ENCODE measurements at places on chromosomes 2 and 18. TPM values are rescaled to one million over a fixed set of nuclear protein-coding genes. Genes with fewer than 3 reads are reported as not detected.
A peak's percentile ranks its signal among the peaks of the same experiment; 100 is the strongest.

DNA sequence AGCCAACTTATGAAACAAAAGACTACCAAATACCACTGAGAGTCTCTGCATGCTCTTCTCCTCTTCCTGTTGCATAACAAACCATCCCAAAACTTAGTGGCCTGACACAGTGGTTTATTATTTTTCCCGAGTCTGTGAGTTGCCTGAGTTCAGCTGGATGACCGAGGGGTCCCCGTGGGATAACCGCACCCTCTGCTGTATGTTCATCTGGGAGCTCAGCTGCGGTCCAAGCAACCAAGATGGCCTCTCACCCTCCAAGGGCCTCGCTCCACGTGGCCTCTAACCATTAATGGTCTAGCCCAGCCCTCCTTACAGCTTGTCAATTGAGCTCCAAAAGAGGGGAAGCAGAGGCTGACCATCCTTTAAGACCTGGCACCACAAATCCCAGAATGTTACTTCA lies 17.1 kb downstream of the ITM2C start:
- no peak for DNase-seq

DNA sequence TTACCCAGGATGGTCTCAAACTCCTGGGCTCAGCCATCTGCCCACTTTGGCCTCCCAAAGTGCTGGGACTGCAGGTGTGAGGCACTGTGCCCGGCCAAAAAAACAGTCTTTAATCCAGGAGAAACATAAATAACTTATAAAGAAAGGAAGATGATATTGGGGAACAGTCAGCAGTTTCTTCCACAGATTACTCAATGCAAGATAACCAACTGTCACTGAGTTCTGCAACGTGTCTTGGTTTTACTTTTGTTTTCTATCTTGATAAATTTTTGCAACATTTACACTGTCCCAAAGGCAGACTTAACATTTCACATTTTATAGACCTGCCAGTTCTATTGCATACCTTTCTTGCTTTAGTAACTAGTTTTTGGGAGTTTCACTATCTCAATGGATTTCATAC lies 71.1 kb downstream of the ANKRD44 start:
- no peak for DNase-seq

- peak; percentile 36 for DNase-seq
These were observed 50.7 kb upstream of the HNRNPA3 start for GRCh38 chr2:177161741-177162460.

DNA sequence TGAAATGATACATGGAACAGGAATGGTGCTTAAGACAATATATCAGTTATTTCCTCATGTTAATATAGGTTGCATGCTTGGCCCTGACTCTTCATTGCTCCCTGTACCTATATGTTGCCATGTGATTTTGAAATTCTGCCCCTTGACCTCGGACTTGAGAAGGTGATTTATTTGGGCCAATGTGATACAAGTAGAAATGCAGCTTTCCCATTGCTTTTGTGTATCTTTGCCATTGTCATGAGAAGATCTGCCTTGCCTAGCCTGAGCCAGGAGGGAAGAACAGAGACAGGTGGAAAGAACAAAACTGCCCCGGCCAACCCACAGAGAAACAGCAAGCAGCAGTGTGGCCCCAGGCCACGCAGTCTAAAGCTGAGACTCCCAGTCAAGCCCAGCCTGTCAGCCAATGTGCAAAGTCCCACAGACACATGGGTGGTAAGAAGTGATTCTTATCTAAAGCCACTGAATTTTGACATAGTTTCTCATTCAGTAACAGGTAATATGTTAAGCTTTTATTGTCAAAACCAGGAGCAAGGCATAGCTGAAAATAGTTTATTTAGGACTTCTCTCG lies 245.7 kb upstream of the RND3 start:
- DNase-seq: no peak

DNA sequence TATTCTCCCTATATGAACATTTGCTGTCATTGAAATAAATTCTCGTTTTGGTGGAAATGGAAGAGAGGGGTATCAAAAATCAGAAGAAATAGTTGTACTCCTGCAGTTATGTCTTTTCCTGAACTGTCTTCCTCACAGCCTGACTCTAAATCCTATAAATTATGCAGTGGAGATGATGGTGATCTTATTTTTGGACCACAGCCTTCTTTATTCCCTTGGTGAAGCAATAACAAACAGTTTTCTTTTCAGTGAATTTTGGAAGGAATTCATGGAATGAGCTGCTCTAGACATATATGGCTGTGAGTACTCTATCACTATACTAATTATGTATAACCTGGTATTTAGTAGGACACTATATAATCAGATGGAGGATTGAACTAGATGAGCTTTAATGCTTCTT lies 1.7 kb upstream of the SLC25A12 start:
- no peak for DNase-seq

DNA sequence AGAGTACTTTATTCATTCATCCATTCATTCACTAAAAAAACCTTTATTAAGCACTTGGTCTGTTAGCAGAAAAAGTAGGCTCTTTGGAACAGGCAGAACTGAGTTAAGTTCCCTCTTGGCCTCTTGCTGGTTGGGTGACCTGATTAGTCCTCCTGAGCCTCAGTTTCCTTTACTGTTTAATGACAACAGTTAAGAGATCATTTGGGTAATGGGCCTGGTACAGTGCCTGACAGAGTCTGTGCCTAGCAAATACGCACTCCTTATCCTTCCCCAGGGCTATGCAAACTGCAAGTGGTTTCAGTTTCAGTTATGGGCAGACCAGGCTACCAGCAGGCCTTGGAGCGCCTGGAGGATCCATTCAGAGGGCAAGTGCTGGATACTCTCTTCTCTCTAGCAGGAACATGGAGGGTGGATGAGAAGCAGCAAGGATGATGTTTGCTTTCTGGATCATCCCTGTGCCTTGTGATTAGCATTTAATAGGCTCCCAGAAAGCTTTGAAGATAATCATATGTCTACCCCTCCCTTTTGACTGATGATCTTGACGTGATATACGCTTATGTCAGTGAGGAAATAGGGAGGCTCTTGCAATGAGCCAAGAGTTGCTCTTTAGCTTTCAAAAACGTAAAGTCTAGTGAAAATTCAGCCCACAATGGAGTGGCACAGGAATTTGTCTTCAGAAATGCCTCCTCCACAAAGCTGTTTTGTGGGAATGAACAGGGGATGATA lies 12.4 kb upstream of the TAF1B start:
- no peak for DNase-seq

- no peak for DNase-seq
These were observed 38.2 kb upstream of the MCM6 start for GRCh38 chr2:135914485-135914884.

DNA sequence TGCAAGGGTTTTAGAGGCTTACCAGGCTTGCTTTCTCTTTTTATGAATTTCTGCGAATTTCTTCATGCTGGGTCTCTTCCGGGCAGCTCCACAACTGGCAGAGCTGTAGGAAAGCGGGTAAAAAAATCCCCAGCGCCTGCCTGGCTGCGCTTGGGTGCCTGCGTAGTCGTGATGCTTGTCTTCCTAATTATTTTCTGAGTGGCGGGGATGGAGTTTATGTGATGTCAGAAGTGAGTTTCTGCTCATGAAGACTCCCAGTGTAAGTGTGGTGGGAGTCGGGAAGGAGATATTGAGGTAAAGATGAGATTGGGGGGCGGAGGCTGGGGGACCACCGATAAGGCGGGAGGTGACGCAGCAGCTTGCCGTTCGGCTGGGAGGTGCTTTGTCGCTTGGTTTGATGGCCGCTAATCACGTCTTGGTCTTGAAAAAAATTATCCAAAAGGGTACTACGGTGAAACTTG lies 229.8 kb downstream of the LDLRAD4 start:
- DNase-seq: no peak

GRCh38 chr2:168662651-168663208 lies 139.7 kb upstream of the NOSTRIN start:
- DNase-seq: no peak

GRCh38 chr2:238379096-238379810 lies 47.5 kb upstream of the ASB1 start:
- peak; percentile 81 for DNase-seq

DNA sequence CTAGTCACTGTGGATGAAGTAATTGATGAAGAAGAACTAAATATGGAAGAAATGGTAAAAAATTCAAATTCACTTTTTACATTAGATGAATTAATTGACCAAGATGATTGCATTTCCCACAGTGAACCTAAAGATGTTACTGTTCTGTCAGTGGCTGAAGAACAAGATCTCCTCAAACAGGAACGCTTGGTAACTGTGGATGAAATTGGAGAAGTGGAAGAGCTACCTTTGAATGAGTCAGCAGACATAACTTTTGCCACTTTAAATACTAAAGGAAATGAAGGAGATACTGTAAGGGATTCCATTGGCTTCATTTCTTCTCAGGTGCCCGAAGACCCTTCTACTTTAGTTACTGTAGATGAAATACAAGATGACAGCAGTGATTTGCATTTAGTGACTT lies 26.6 kb upstream of the DYSF start:
- no peak for DNase-seq

GRCh38 chr2:212897296-212897695 lies 254.1 kb downstream of the IKZF2 start:
- no peak for DNase-seq

DNA sequence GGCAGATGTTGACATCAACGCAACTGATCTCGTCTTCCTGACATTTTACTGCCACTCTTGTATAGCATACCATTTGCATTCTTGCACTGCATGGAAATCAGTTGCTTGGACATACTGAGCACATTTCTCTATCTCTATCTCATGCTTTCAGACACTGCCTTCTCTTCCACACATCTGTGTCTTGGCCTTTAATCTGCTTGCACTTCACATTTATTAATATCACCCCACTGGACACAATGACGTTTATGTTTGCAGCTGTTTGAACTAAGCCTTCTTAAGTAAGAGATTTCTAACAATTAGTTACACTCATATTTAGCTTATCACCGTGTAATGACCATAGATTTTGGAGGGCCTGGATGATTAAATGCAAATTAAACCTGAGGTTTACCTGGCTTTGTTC lies 229.8 kb upstream of the CDH19 start:
- no peak for DNase-seq

GRCh38 chr18:3389977-3390376 lies 60.0 kb upstream of the TGIF1 start:
- no peak for DNase-seq

- DNase-seq: peak; percentile 55
These were observed 85.9 kb downstream of the CBLN2 start for GRCh38 chr18:72458271-72458670.

- peak; percentile 58 for DNase-seq
These were observed 109.7 kb downstream of the MBD5 start for GRCh38 chr2:148130581-148130980.

GRCh38 chr2:105416156-105416555 lies 17.3 kb upstream of the FHL2 start:
- no peak for DNase-seq

DNA sequence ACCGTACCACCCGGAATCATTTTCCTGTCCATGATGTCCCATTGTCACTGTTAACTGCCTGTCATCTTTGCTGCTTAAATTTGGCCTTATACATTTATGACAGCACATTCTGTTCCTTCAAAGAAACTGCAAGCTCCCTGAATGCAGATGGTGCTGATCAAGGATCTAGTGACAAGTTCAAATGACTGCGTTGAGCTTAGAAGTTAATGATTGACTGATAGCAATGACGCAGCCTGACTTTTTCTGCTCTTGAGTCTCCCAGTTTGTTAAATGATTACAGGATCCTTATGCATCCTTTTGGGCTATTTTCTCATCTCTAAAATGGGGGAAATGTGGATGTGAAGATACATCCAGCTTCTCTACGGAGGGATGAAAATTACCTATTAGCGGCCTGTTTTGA lies 159.0 kb downstream of the DCC start:
- DNase-seq: no peak

- DNase-seq: no peak
These were observed 526.5 kb downstream of the FBXO15 start for GRCh38 chr18:73621091-73621490.

- DNase-seq: no peak
These were observed 132.3 kb downstream of the RTP5 start for GRCh38 chr2:242001853-242002252.

DNA sequence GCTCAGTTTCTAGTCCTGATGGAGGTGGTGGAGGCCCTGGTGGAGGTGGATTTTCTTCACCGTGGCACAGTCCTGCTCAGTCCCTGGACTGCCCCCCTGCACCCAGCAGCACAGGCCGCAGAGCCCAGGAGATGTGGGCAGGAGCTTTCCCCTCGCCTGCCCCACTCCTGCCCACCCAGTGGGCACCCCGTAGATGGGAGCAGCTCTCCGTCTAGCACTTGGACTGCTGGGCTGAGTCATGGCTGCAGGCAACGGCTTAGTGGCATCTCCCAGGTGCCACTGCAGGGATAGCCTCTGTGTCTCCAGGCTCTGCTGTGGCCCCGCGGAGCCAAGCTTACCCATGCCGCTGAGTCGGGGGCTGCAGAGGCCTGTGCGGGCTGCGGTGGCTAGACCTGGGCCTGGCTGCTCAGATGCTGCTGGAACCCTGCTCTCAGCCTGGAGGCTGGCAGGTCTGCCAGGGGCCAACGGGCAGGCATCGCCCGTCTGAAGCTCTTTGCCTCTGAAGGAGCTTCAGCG lies 92.3 kb upstream of the CTDP1 start:
- no peak for DNase-seq

Gene TSPYL6
- not detected for total RNA-seq

Gene CBLN2
- total RNA-seq: not detected

Gene ATP6V1C2
- not detected for total RNA-seq

Gene REG3G
- total RNA-seq: not detected

Gene CD8B
- total RNA-seq: not detected

Gene ZNF804A
- total RNA-seq: 0.29 TPM

Gene FBXO15
- total RNA-seq: 0.51 TPM

Gene GPAT2
- not detected for total RNA-seq
